OCI-M1 (cell line): ENCODE measurements at places on chromosomes 11 and 22.

GRCh38 chr11:122664188-122664587, 8.7 kb downstream of the UBASH3B start:
- DNase-seq = no peak

- DNase-seq = peak; percentile 30
These were observed 23.1 kb downstream of the CSF2RB start for GRCh38 chr22:36936362-36937116.

GRCh38 chr11:61531044-61531443, 22.5 kb downstream of the LRRC10B start:
- no peak for DNase-seq

- no peak for DNase-seq
These were observed 43.9 kb upstream of the BID start for GRCh38 chr22:17818180-17818579.

DNA sequence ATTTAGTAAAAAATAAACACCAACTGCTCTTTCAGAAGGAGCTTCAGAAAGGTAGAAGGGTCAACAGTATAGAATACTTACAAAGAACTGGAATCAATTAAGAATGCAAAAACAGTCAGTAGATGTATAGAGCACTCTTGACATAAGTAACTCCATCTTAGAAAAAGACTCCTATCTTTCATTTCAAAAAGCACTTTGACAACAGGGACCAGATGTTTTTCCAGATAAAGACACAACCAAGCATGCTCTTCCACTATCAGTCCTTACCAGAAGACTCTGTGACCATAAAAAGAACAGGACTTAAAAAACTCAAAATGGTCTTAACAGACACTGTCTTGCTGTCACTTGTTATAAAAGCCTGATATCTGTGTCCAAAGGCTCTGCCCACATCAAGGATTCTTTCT, 5.2 kb downstream of the SLC25A17 start:
- peak; percentile 96 for DNase-seq

DNA sequence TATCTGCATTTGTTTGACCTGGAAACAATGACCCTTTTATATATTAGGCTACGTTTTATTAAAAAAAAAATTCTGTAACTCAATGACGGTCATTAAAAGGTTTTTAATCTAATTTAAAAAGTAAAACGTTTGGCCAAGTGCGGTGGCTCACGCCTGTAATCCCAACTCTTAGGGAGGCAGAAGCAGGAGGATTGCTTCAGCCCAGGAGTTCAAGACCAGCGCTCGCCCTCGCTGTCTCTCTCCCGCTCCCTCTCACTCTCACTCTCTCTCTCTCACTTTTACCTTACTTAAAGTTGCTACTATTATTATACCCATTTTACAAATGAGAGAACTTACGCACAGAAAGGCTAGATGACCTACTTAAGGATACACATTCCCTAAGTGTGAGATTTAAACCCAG, 814 bp upstream of the NARS2 start:
- no peak for DNase-seq

- peak; percentile 99 for DNase-seq
These were observed 17.9 kb downstream of the KCNE3 start for GRCh38 chr11:74449369-74449931.
